Brain microvascular endothelial cell (primary cell): ENCODE measurements at places on chromosomes 1 and 21.
A peak's percentile ranks its signal among the peaks of the same experiment; 100 is the strongest.

- no peak for DNase-seq
Measured at GRCh38 chr1:68801440-68801839, 304.6 kb upstream of the DEPDC1 start.

DNA sequence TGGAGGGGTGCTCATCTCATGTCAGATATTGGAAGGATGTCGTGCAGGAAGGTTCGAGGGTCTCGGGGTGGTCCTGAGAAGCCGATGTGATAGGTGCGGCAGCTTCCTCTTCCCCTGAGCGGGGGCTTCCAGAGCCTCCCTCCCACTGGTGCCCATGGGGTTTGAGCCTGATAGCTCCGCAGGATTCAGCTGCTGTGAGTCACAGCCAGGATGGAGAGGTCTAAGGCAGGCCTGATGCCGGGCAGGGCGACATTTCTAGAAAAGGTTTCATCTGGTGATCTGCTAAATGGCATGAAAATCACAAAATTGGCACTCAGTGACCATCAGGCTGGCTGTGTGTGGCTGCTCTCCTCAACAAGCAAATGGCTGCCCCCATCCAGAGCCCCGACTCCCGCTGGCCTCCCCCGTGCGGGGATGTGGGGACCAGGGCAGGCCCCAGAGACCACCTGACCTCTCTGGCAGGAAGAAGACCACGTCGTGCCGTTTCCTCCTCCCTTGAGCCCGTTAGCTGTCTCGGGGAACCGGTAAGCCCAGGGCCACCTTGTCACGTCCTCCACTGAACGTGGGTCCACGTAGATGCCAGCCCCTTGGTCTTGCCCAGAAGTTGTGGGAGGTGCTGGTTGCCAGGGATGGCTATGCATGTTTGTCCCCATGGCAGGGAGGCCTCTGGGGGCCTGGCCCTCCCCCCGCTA lies 66.1 kb downstream of the SKI start:
- DNase-seq = peak; percentile 27

GRCh38 chr21:29305561-29305960 lies 6.8 kb downstream of the BACH1 start:
- DNase-seq = no peak

DNA sequence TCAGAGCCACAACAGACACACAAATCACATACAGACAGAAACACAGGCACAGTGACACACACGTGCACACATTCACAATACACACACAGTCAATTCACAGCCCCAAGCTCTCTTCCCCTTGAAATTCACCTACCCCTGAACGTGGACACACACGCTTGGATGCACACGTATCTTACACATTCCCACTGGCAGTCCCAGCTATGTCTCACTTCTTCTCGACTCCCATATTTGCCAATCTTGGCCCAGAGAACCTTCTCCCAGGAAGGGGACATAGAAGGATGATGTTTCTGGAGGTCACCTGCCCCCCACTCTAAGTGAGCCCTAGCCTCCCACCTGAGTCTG lies 1.6 kb downstream of the CRYBG2 start:
- DNase-seq = no peak

GRCh38 chr1:211331011-211331709 lies 4.5 kb downstream of the TRAF5 start:
- no peak for DNase-seq

DNA sequence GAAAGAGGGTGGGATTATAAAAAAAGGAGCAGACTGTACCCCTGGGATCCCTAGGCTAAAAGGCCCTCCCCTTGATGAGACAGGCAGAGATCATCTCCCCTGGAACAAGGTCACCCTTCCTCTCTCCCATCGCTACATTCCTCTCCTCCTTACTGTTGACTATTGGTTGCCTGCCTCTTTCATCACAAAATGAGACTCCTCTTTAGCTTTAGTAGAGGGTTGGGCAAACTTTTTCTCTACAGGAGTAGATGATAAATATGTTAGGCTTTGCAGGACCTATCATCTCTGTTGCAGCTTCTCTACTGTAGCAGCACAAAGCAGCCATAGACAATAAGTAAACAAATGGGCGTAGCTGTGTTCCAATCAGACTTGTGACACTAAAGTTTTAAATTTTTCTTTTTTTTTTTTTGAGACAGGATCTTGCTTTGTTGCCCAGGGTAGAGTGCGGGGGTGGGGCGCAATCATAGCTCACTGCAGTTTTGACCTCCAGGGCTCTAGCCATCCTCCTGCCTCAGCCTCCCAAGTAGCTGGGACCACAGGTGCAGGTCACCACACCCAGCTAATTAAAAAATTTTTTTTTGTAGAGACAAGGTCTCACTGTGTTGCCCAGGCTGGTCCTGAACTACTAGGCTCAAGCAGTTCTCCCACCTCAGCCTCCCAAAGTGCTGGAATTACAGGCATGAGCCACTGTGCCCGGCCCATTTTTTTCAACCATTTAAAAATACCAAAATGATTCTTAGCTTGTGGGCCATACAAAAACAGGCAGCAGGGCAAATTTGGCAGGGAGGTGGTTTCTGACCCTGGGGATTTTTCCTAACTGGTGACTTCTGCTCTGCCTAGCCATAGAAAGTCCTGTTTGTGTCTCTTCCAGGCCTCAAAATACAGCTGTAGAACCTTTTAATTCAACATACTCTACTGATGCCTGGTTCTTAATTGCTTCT lies 15.1 kb downstream of the MCL1 start:
- no peak for DNase-seq
